NCI-H1417 treated with DMSO at 0.1 percent for 48 hours (cell line): ENCODE measurements at places on chromosomes 1 and 21.
A peak's percentile ranks its signal among the peaks of the same experiment; 100 is the strongest.

- DNase-seq, result no peak
Observed at GRCh38 chr1:1219341-1219740, 5.4 kb upstream of the TNFRSF4 start.

- DNase-seq, result no peak
Observed at GRCh38 chr1:53390261-53390660, 62.4 kb upstream of the LRP8 start.

DNA sequence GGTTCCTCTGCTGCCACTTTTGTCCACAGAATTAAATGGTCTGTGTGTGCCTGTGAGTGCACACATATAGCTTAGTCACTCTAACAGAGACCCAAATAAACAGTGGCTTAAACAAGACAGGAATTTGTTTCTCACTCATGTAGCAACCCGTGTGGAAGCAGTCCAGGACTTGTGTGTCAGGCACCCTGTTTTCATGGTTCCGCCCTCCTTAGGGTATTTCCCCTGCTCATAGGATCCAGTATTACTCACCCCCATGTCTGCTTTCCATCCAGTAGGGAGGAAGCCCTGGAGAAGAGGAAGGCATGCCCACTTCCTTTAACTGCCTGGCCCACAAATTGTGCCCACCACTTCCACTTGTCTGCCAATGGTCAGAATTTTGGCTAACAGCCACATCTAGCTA is 41.3 kb upstream of the TACSTD2 start:
- no peak for DNase-seq

GRCh38 chr1:53385276-53386225 is 57.7 kb upstream of the LRP8 start:
- no peak for DNase-seq

- DNase-seq, result no peak
Observed at GRCh38 chr1:70090875-70091274, 114.5 kb downstream of the LRRC40 start.

GRCh38 chr1:98453066-98453465 is 208.5 kb upstream of the SNX7 start:
- DNase-seq, result peak; percentile 62

DNA sequence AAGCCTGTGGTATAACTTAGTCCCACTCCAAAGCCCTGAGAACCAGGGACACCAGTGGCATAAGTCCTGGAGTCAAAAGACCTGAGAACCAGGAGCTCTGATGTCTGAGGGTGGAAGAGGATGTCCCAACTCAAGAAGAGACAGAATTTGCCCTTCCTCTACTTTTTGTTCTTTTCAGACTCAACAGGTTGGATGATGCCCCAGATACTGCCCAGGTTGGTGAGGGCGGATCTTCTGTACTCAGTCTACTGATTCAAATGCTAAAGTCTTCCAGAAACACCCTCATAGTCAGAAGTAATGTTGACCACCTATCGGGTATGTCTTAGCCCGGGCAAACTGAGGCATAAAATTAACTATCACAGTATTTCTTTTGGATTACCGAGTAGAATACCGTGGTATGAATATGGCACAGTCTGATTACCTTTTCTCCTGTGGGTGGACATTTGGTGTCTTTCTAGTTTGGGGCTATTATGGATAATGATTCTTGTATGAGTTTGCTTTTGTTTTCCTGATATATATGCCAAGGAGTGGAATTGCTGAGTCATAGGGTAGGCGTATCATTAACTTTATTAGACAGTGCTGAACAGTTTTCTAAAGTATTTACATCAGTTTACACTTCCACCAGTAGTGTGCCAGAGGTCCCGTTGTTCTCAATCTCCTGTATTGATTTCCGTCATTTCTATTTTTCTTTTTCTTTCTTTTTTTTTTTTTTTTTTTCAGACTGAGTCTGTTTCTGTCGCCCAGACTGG is 3.2 kb upstream of the CHAF1B start:
- no peak for DNase-seq

DNA sequence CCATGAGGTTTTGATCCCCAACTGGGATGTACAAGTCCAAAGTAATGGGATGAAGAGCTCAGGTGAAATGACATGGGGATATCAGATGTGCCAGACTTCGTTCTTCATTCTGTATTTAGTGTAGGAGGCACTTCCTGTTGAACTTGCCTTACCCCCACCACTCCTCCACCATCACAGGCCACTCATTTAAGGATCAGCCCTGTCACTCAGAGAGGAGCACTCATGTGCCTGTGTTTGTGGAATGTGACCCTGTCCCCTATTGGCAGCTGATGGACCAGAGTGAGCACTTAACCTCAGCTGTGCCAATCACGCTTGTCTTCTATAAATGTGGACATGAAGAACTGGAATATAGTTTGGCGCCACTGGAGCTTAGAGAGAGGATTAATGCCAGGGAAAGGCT is 91.4 kb upstream of the CTTNBP2NL start:
- no peak for DNase-seq

GRCh38 chr21:46537026-46537425 is 67.9 kb downstream of the S100B start:
- no peak for DNase-seq

DNA sequence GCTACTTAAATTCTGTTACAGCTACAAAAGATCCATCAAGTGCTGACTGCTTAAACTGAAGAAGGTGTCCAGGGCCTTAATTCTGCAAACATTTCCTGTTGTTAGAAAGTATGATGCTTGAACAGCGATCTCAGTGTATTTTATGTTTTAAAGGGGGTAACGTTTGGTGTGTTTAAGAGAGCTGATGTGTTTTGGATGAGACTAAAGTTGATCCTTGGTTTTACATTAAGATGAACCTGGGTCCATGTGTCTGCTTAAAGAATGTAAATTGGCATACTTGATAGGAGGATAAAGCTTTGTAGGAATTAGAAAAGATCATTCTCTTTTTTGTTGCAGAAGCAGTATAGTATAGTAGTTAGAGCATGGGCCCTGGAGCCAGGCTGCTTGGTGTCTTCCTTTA is 3.6 kb downstream of the IER5 start:
- no peak for DNase-seq

GRCh38 chr1:77012066-77012465 is 144.8 kb downstream of the ST6GALNAC5 start:
- no peak for DNase-seq

DNA sequence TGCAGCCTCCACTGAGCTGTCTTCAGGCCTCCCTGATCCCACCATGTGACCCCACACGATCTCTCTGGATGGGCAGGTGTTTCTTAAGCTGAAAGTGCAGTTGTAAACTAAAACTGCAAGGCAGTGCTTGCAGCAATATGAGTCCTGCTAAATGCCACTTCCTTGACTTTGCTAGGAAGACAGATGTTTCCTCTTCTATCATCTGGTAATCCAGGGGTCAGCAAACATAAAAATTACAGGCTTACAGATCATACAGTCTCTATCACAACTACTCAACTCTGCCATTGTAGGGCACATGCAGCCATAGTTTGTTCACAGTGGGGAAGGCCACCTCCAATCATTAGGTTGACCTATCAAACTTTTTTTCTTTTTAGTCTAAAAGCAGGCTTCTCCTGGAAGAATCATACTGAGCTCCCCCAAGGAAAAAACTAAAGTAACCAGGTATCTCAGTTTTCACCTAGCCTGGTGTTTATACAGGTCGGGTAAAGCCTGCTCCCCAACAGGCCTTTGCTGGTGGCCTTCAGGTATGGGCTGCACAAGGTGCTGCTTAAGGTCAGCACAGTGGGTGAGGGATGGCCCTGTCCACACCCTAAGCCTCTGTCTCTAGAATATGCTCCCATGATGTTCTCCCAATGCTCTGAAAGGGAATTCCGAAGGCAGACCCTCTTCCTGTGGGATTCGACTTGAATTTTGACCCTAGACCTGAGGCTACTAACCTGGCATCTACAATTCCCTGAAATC is 10.8 kb downstream of the ABCA4 start:
- no peak for DNase-seq

DNA sequence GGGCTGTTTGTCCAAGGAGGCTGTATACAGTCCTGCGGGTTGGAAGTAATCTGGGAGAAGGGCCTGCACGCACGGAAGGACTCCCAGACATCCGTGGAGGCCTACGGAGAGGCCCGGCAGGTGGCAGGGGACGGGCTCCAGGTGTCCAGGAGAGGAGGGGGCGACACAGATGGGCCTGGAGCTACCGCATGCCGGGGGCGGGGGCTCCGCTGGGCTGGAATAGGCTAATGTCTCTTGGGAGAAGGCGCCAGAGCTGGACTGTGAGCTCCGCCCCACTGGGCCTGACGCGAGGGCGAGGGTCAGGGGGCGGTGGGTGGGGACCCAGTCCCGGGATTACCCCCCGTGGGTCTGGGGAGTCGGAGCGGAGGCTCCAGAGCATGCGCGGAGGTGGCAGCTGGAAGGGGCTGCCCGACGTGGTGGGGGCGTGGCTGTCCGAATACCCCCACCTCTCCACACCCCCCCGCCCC is 659 bp downstream of the AGO1 start:
- no peak for DNase-seq

- no peak for DNase-seq
Observed at GRCh38 chr1:53868565-53868964, 21.0 kb downstream of the YIPF1 start.

GRCh38 chr1:30642391-30643120 is 80.8 kb downstream of the MATN1 start:
- DNase-seq, result no peak
